Stimulated activated CD8-positive, alpha-beta memory T cell treated with anti-CD3 and anti-CD28 coated beads, Interleukin-7, amount 100 ng/mL, for 24 hours (primary cell): ENCODE measurements at places on chromosomes 1 and 21.

DNA sequence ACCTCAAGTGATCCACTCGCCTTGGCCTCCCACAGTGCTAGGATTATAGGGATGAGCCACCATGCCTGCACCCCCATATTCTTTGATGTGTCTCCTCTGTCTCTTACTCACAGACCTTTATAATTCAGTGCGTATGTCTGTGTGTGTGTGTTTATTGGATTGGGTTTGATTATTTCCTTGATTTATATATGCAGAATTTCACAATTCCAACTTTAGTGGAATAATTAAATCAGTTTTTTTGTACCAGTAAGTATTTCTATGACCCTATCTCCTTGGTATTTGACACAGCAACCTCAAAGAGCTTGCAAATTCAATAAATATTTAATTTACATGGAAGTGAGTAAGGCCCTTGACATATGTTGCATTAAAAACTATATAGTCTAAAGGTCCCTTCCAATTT is 333.9 kb upstream of the ADAMTS5 start:
- DNase-seq, result no peak

DNA sequence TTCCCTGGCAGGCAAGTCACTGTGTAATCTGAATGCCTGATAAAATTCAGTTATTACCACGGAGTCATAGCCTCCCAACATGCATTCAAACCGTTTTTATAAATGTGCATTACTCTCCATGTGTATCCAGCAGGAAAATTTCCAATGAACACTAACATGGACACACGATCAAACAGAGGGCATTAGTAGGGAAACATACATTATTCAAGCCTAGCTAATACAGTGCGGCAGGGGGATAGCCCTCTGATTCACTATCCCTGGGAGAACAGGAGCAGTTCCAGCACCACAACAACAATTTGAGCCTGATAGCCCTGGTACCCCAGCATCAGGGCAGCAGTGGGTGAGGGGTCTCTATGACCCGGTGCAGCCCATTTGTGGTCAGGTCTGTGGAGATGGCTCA is 35.8 kb upstream of the HMGB4 start:
- no peak for DNase-seq

DNA sequence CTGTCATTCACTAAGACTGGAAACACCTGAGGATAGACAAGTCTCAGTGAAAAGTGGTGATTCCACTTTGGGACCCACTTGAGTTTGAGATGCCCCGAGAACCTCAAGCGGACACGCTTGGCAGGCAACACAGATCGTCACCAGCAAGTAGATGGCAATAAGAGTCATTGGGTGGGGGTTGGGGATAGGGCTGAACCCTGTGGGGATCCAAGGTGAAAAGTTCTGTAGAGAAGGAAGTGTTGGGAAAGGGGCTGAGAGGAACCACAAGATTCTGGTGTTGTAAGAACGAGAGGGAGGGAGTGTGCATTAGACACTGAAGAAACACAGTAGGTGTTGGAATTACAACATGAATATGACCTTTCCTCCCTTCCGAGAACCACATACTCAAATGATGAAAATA is 45.4 kb upstream of the TDRD10 start:
- no peak for DNase-seq

DNA sequence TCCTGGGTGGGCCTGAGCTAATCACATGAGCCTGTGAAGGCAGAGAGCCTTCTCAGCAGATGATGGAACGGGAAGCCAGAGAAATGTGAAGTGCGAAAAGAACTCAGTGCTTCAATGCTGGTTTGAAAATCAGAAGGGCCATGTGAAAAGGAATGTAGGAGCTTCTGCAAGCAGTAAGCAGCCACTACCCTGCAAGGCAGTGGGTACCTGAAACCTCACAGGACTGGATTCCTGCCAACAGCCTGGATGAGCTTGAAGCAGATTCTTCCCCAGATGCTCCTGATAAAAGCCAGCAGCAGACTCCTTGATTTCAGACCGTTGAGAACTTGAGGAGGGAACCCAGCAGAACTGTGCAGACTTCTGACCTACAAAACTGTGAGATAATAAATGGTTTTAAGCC is 158.6 kb downstream of the SYT2 start:
- no peak for DNase-seq

GRCh38 chr1:37410815-37411214 is 63.6 kb upstream of the ZC3H12A start:
- DNase-seq, result no peak

DNA sequence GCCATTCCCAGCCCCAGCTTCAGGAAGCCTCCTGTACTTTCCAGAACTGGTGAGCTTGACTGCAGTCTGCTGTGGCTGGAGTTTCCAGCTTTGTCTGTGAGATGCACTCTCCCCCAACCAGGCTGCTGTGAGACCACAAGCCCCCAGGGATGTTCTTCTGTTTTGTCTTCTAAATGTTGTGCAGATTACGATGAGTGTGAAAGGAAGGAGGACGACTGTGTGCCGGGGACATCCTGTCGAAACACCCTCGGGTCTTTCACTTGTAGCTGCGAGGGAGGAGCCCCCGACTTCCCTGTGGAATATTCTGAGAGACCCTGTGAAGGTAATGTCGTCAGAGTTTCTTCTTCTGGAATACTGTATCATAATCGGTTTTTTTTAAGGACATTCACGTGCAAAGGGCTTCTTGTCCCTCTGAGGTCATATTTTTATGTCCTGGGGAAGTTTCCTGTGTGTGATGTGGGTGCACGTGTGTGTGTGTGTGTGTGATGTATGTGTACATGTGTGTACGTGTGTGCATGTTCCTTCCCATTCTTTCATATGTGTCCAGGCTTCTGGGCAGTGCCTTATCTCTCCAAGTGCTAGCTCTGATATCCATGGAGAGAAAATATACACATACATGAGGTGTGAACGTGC is 49.9 kb downstream of the UMODL1 start:
- no peak for DNase-seq

DNA sequence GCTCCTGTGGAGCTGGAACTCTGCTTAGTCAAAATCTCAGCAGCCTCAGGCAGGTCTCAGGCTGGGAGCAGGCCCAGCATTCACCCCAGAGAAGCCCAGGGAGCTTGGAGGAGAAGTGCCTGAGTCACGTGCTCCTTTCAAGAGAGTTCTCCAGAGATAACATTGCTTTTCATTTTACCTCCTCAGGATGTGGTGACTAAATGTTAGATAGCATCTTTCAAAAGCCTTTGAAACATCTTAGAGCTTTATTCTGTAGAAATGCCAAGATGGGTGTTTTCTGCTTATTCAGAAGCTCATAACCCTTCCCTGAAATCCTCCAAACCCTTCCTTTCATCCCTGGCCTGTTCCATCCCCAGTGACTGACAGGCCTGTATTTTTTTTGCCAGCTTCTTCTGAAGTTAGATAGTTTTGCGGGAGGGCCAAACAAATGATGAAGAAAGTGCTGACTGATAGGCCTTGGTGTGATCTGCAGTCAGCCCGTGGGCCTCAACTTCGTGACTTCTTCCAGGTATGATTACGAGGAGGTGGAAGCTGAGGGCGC is 58.0 kb downstream of the PGM1 start:
- no peak for DNase-seq

GRCh38 chr1:234617986-234618736 is 8.2 kb upstream of the IRF2BP2 start:
- DNase-seq, result no peak

- DNase-seq, result no peak
These were observed at the start of gene KCNE1 for GRCh38 chr21:34511787-34512455. Gene KCNE1, minus strand, starts transcription at chr21:34512210. Its CDS starts 62,576 bp downstream, at chr21:34449634.

- no peak for DNase-seq
These were observed 17.3 kb downstream of the DISC1 start for GRCh38 chr1:231643935-231644237.

DNA sequence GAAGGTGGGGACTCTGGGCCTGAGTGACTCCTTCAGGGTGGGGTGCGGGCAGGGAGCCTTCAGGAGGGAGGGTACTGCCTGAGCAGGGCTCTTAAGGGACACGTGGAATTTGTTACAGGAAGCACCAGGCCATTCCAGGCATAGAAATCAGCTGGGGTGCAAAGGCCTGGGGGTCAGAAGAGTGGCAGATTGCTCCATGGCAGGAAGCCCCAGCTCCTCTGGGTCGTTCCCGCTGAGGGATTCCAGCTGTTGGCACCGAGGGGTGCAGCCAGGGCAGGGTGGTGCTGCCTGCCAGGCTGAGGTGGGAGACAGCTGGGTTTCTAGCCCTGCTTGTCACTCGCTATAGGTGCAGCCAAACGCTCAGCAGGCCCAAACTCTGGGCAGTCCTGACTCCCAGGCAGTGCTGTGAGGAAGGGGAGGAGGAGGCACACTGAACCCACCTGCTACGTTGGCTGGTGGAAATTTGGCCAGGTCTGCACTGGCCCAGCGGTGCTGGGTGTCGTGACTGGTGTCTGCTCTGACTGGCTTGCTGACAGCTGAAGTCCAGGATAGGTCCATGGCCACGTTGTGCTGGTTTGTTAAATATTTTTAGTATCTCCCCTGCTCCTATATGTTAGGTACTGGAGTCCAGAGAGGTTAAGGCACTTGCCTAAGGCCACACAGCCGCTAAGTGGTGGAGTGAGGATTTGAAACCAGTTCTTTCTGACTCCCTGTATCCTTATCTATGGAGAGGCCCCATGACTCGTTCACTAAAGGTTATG is 19.3 kb downstream of the TNFRSF1B start:
- DNase-seq, result no peak

- DNase-seq, result no peak
These were observed 36.7 kb upstream of the KIRREL1 start for GRCh38 chr1:157956732-157957131.

GRCh38 chr1:17436380-17437174 is 2.9 kb downstream of the RCC2 start:
- DNase-seq, result no peak

GRCh38 chr1:229086091-229086490 is 184.8 kb upstream of the RAB4A start:
- DNase-seq, result no peak

GRCh38 chr1:54004481-54005049 is 13.4 kb downstream of the LDLRAD1 start:
- no peak for DNase-seq

- no peak for DNase-seq
These were observed 5.2 kb upstream of the RERE start for GRCh38 chr1:8822373-8823294.

GRCh38 chr21:44059710-44060109 is 47.5 kb upstream of the PWP2 start:
- no peak for DNase-seq

DNA sequence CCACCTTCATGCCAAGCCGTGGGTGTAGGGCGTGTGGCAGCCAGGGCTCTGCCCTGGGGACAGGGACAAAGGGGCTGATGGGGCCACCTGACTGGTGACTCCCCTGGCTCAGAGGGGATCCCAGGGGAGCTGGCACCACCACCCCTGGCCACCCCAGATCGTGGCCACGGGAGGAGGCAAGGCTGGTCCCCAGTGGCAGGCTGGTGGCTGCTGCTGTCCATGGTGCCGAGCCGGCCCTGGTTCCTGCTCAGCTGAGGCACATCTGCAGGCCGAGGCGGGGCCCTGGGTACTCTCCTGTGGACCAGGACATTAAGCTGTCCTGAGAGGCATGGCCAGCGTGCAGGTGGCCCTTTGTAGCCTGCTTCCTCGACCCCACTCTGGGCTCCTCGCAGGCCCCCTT is 6.5 kb downstream of the PLCH2 start:
- DNase-seq, result no peak

DNA sequence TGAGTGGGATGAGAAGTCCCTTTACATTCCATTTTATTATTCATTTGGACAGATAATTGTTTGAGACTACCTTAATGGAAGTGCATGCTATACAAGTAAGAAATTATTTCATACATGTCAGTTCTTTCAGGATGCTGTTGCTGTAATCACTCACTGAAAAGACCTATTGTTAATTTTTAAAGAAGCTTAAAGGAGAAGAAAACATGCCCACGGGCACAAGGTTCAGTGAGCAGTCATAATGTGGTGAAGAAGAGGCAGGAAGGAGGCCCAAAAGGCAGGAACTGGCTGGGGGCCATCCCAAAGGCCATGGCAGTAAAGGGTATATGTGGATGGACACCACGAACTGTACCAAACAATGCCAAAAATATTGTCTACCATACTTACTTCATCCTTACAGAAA is 206.0 kb downstream of the LYPLAL1 start:
- no peak for DNase-seq

- no peak for DNase-seq
These were observed 1744.9 kb downstream of the NCAM2 start for GRCh38 chr21:22743085-22743484.

GRCh38 chr1:93625582-93626327 is 55.9 kb downstream of the BCAR3 start:
- DNase-seq, result no peak

DNA sequence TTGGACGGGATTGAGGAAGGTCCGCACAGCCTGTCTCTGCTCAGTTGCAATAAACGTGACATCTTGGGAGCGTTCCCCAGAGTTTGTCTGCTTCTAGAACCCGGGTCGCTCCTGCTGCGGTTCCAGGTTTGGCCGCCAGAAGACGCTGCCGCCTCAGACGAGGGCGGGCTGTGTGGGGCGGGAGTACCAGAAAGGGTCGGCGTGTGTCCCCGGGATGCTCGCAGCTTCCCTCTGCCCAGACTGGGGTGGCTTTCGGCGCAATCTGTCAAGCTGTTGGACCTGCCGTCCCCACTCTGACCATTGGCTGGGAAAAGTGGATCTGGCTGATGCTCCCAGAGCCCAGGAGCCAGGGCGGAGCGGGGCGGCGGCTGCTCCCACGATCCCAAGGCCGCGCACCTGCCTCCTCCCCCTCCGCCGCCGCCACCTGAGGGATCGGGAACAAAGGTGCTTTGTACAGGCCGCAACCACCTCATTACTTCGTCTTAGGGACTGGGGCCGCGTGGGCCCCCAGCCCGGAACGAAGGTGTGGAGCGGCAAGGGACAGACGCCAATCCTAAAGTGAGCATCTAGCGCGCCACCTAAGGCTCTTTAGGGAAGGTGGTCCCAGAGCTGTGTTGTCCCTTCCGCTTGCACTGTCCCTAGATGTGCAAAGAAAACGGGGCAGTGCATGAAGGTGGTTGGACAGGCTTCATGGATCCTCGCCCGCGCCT is 683 bp upstream of the EFNA4 start:
- DNase-seq, result peak; percentile 59

DNA sequence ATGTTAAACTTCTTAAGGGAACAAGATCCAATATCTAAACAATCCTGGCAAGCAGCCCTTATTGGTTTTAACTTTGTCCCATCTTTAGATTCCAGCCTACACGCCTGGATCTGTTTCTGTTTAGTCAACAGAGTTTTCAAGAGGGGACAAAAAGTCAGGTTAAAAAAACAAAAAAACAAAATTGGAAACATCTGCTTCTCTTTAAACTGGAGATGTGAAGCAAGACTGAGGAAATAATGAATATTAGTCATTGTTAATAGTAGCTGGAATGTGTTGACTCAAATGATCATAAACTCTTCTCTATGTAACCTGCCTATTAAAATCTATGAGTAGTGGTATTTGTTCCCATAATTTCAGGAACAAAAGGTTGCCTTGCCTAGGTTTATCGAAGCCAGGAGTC is 55.0 kb downstream of the NID1 start:
- DNase-seq, result no peak
